Naive thymus-derived CD8-positive, alpha-beta T cell (primary cell): ENCODE measurements at places on chromosomes 13 and 19.

DNA sequence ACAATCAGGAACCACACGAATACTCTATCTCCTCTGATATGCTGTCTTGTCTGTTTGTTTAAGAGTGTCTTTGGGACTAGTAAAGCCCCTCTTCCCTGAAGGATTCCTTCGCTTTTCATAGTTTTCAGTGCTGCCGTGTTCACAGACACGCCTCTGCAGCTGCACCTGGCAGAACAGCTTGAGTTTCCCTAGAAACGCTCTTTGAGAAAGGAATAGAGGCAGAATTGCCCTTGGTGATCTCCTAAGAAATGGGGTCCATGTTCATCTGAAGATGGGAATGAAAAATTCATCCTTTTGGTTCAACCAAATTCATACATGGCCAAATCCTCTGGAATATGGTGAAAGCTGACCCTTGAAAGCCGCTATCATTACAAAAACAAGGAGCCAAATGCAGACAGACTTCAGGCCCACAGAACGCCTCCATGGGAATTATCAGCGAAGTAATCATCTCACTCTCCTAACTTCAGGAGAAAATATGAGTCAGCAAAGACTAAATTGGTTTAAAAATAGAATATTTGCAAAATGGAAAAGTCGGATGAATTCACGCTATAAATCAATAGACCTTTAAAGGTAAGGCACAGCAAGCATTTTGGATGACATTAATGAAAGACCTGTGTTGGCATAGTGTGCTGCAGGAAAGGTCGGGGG, 5.5 kb downstream of the SACS start:
- DNase-seq = no peak

DNA sequence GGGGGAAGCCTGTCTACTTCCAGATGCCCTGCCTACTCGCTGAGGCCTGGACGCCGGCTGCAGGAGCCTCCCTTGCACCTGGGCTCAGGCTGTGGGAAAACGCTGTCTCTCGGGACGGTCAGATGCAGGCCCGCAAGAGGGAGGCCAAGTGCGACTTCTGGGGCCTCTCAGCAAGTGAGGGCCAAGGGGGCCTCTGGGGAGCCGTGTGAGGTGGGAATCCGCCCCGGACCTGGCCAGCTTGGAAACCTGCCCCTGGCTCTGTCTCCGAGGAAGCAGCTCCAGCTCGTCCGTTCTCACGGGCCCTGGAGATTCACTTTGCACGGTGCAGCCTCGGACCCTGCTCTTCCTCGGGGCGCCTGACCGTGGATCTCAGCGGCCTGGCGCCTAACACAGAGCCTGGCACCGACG, 11.4 kb upstream of the CRTC1 start:
- no peak for DNase-seq

DNA sequence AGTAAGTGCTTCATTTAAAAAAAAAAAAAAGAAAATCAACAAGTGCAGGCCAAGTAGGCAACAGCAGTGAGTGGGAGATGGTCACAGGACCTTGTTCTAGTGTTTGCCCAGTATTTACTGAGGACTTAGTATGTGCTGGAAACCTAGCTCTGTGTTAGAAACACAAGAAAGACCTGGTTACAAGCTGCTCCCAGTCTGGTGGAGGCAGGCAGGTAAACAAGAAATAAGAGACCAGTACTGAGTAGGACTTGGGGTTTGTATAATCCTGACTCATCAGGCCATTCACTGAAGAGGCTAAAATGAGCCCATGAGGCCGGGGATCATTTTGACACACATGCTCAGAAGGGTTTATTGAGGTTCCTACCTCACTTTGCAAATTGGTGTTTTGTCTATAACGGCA, 21.5 kb upstream of the SERPINE3 start:
- no peak for DNase-seq

DNA sequence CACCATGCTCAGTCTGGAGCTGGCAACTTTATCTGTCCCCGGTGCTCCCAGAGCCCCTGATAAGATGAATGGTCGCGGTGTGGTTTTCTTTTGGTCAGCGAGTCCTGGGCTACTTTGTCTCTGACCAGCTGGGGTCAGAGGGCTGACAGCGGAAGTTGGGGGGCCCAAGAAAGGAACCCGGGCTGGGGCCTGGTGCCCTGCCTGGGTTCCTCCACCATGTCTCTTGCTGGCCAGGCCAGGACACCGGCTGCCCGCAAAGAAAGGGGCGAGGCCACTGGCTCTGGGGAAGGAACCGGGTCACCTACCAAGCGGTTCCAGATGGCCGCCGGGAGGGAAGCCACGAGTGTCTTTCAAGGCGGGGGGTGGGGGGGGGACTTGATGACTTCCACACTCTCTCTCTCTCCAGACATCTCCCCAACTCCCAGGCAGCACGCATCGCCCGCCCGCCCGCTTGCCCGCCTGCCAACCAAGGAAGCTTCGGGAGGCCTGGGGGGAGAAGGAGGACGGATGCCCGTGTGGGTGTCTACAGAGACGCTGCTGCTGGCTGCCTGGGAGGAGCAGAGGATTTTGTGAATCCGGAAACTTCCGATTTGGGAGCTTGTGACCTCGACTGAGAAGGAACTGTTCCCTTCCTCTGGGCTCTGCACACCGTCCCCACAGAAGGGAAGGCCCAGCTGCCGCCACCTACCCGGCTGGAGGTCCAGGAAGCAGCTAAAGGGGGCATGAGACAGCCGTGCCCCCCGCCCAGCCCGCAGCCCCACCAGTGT, 1.1 kb downstream of the PIP5K1C start:
- no peak for DNase-seq

GRCh38 chr13:27918041-27918917, 1.5 kb upstream of the PDX1 start:
- DNase-seq = no peak

GRCh38 chr19:35059006-35059798, 17.7 kb downstream of the HPN start:
- no peak for DNase-seq

DNA sequence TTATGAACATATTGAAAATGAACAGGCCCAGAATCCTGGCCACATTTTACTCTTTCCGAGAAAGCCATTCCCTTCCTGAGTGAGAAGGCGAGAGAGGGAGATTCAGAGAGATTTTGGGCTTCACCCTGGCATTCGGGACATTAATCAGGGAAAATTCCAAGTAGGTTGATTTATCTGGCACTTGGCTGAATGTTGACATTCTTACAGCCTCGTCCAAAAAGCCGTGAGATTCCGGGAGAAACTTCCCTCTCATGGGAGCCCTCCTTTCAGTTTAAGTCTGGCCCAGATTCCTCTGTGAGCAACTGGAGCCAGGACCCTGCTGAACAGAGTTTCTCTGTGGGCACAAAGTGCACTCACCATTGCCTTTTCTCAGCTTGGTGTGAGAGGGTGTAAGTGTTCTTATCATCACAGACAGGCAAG, 129.2 kb upstream of the PEG3 start:
- no peak for DNase-seq

GRCh38 chr13:71316792-71317363, 550.1 kb downstream of the DACH1 start:
- DNase-seq = no peak

DNA sequence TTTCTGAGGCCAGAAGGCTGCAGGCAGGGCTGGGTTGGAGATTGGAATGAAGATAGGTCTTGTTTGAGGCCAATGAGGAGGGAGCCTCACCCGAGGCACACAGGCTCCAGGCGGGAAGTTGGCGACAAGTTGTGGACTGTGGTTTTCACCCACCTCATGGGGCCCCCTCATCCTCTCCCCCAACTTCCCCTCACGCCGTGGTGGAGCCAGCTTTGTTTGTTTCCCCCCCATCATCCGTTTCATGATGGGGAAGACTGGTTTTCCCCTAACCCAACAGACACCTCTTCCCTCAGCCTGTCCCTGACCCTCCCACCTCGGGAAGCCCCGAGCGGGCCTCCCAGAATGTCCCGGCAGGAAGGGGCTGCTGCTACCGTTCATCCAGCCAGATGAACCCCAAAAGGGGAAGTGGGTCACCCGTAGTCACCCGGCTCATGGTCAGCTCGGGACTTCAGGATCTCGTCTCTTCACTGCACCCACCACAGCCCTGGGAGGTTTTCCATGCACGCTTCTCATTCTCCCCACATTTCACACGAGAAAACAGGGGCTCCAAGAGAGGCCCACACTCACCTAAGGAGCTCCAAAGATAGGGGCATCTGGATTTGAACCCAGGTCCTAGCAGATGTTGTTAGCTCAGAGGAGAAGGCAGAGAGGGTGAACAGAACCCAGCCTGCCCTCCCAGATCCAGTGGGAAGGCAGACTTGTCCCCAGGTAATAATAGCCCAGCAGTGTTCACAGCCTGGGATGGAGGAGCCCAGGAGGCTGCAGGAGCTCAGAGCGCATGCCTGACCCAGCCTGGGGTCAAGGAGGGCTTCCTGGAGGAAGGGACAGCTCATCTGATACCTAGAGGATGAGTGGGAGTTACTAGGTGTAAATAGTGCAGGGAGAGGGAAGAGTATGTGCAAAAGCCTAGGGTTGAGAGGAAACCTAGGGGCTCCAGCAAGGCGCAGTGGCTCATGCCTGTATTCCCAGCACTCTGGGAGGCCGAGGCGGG, 23.5 kb downstream of the CEACAM16 start:
- no peak for DNase-seq

DNA sequence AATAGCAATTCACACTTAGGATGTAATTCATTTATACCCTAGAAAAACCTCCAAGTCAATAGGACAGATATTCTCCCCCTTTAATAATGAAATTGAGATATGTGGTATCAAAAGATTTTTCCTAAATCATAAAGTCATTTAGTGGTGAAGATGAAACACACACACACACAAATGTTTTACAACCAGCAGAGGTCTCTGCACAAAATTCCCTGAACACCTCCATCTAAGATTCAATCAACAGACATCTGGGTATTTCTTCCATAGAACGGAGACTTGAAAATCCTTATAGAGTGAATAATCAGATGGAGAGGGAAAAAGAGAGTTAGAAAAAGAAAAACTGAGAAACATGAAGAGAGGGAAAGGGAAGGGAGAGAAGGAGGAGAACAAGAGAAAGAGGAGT, 52.8 kb downstream of the MYCBP2 start:
- DNase-seq = no peak
